ENCODE measurements at places on chromosomes 1 and 21.
A peak's percentile ranks its signal among the peaks of the same experiment; 100 is the strongest.

DNA sequence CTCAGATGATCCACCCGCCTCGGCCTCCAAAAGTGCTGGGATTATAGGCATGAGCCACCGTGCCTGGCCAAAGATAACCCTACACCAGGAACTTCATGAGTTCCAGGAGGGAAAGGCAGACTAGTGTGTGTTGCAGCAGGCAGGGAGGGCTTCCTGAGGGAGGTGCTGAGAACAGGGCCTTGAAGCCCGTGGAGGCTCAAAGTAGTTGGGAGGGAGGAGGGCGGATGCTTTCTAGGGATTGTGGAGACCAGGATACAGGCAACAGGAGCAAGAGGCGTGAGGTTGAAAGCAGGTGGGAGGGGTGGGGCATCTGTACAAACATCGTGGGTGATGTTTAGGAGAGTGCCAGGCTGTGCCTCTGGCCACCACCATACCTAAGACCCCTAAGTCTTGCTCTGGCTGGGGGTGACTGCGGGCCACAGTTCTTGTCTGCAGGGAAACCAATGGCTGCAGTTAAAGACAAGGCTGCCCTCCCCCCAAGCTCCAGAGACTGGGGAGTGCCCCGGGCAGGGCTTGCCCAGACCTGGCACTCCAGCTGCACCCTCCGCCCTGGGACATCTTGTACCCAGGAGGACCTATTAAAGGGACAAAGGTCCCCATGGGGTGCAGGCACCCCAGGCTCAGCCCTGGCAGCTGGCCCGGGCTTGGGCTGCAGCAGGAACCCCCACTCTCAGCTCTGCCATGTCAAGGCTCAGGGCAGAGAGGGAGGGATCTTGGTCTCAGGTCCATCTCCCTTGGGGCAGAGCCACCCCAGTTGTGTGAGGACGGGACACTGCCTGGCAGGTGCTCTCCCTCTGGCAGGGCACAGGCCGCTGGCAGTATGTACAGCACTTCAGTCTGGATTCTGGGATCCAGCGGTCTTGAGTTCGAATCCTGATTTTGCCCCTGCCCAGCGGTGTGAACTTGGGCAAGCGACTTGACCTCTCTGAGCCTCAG, 22.1 kb upstream of the CASZ1 start:
- DNase-seq = no peak

DNA sequence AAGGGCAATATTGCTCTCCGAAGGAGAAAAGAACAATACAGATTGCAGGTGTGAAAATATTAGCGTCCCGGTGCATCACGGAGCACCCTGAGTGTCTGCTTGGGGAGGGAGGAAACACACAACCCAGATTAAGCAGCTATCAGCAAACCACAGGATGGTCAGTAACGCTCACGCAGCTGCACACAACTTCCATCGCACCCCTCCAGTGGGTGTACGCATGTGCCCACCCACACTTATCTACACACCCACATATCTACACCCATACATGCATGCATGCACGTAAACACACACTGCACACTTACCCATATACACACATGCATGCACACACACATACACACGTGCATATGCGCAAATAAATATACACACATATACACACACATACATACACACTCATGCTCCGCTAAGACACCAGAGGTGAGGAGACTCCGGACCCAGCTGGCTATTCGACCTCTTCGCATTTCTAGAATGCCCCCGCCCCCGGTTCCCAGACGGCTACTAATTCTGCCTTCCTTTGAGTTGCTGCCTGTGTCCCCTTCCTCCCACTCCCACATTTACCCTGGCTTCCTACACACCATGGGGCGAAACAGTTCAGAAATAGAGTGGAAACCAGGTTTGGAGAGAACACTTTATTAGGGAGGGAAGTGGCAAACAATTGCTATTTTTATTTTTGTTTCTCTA, 26.2 kb downstream of the ITPKB start:
- DNase-seq = peak; percentile 84

GRCh38 chr1:61428146-61428545, 296.8 kb downstream of the TM2D1 start:
- no peak for DNase-seq

GRCh38 chr1:67612788-67613241, 72.2 kb upstream of the GADD45A start:
- DNase-seq = no peak

DNA sequence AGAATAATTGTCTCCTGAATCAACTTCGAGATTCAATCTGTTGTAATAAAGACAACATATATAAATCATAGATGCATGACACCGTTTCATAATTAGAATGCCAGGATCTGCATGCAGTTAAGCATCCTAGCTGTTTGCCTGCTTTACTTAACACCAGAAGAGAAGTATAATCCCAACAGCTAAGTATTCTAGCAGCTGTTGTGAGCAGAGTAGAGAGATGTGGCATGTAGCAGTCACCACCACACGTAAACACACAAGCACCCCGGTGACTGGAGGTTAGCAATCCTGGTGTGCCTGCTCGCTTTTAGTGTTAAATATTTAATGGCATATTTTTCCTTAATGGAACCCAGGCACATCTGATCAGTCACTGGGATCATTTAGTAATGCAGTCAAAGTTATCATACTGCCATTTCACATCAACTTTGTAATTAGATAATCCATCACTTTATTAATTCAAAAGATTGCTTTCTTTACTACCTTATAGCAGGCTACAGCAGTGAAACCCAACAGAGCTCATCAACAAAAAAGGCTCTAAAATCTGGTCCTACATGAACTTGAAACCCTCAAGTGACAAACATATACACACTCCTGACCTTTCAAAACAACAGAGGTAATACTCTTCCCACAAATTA, 187.9 kb downstream of the SMYD3 start:
- DNase-seq = no peak

DNA sequence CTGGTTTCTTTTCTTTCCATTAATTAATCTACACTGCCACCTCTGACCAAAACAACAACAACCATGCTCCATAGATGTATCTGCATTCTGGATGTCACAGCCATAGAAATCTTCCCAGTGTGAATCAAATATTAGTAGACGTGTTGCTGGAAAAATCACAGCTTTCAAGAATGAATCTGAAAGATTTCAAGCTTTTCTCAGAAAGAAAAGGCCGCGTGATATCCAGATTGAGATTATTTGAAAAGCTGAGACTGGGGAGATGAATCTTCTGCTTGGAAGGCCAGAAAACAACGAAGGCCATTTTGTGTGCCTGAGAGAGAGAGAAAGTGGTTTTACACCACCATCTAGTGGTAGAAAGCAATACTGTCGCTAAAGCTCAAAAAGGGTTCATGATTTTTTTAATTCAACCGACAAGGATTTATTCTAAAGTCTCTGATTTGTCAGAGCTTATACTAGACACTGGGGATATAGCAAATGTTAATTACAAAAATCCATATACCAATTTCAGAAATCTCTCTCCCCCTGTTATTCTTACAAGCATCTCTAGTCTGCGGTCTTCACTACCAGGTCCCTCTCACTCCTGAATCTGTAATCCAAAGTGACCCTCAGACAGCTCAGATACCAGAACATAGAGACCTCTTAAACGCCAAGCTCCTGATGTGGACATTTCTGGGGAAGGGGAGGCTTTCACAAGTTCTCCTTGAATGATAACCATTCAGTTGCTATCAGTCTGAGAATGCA, 87.5 kb upstream of the SGIP1 start:
- peak; percentile 83 for DNase-seq

GRCh38 chr1:15975358-15975804, 520 bp downstream of the ZBTB17 start:
- peak; percentile 78 for DNase-seq

- peak; percentile 42 for DNase-seq
Measured at GRCh38 chr21:46666941-46667740, 31.7 kb downstream of the PRMT2 start.

DNA sequence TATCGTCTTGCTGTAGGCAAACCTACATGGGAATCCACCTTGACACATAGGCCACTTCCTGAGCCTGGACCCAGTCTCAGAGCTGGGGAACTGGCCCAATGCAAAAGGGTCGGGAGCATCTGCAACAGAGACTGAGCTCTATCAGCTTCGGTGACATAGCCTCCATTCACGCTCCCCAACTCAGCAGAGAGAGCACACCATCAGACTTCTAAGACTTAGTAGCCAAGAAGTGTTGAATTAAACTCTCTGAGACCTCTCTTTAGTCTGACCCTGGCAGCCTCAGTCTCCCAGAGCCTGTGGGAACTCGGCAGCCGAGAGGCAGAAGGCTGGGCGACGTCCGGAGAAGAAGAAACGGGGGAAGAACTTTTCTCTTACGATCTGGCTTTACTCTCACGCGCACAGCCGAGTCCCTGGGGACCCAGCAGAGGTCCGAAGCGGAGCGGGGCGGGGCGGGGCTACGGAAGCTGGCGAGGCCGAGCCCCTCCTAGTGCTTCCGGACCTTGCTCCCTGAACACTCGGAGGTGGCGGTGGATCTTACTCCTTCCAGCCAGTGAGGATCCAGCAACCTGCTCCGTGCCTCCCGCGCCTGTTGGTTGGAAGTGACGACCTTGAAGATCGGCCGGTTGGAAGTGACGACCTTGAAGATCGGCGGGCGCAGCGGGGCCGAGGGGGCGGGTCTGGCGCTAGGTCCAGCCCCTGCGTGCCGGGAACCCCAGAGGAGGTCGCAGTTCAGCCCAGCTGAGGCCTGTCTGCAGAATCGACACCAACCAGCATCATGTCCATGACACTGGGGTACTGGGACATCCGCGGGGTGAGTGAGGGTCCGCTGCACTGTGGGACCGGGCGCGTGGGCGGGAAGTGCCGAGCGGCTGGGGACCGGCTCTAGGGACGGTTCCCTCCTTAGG, at the start of gene GSTM4:
Gene GSTM4, plus strand, starts transcription at position 485 of the 905 bp plus-strand sequence. Its CDS starts 291 bp downstream, at position 776.
- DNase-seq = peak; percentile 85

DNA sequence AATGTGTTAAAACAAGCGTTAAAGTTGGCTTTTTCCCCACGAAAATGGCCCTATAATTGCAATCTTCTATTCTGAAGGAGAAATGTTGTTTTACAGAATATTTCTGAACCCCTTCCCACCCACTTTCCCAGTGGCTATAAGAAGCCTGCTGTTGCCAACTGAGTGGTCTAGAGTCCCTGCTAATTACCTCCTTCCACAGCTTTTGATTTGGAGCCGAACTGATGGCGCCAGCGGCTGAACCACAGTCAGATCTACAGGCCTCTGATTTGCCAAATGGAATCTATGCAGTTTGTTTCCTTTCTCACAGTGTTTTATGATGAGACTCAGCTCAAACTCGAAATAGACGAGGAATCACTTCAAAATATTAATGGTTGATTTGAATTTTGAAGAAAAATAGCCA, 76.0 kb upstream of the C1orf105 start:
- no peak for DNase-seq

DNA sequence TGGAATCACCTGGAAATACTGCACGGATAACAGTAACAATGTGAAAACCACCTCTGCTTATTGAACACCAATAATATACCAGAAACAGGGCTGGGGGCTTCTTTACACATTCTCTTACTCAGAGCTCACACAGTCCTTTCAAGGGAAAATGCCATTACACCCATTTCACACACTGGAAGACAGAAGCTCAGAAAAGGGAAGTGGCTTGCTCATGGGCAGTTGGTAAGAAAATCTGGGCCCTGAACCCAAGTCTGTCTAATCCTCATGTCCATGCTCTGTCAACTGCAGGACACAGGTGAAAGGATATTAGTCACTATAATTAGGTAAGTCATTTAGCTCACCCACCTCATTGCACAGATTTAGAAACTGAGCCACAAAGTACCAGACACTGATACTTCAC, 18.6 kb downstream of the C8A start:
- DNase-seq = no peak

- no peak for DNase-seq
Measured at GRCh38 chr1:11013160-11013531, 692 bp downstream of the TARDBP start.

DNA sequence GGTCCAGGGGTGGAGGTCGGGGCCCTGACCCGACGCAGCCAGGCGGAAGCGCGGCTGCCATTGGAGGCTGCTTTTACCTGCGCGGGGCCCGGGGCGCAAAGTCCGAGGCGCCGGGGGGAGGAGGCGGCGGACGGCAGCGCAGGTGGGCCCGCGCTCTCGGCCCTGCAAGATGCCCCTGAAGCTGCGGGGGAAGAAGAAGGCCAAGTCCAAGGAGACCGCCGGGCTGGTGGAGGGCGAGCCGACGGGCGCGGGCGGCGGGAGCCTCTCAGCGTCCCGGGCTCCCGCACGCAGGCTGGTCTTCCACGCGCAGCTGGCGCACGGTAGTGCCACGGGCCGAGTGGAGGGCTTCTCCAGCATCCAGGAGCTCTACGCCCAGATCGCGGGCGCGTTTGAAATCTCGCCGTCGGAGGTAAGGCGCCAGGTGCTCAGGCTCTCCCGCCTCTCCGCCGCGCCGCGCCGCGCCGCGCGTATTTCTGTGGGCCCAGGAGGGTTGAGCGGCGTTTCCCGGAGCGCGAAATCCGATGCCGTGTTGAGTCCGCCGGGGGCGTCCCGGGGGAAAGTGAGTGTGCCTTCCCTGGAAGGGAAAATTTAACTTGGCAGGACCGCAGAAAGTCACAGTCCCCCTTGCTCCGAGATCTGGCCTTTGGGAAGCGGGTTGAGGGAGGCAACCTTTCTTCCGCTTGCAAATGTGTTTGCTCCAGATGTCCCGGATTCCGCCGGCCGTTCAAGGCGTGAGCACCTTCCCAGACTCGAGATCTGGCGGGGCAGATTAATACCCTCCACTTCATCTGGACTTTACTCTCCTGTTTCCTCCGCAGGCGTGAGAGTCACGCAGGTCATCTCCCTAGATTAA, at the start of gene GIPC2:
Gene GIPC2, plus strand, starts transcription at position 41 of the 853 bp plus-strand sequence. Its CDS starts 129 bp downstream, at position 170.
- DNase-seq = peak; percentile 45

DNA sequence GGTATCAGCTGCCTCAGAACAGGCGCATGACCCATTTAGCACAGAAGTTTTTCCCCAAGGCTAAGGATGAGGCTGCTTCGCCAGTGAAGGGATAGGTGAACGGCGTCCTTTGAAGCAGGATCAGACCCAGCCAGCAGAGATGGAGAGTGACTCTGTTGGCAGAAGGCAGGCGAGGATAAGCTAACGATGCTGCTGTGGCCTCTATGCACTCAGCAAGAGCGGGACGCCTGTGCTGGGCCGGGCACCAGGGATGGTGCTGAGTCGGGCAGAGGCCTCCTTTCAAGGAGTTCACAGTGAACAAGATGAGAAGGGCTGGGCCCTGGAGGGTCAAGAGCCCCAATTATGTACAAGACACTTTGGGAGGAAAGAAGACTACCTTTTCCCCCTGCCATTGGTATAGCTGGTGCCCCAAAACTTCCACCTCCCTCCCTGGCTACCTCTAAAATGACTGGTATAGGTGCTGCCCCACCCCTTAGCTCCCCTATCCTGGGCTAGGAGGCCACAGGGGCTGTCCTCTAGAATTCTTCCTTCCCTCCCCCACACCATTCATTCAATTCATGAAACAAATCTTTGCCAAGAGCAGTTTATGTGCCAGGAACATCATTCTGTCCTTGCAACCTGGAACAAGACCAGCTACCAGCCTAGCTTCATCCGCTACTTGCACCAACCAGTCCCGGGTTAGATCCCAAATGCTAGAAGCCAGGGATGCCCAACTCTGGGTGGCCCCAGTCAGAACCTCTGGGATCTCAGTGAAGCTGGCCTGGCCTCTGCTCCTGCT, 7.5 kb downstream of the XKR8 start:
- DNase-seq = no peak

GRCh38 chr21:46604975-46605766, at the start of gene S100B:
Gene S100B, minus strand, starts transcription at chr21:46605082. Its CDS starts 2,667 bp downstream, at chr21:46602415.
- DNase-seq = peak; percentile 11

DNA sequence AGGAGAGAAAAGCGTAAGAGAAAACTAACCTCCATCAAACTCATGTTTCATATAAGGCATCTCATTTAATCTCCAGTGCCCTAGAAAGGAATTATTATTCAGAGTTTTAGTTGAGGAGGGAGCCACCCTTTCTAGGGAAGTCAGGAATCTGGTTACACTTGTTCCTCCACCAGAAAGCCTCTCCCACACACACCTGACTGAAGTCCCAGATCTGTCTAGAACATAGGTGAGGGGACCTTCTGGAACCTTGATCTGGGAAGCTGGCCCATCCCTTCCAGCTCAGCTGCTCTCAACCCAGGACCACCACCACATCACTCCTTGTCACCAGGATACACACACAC, 1.9 kb upstream of the DENND2D start:
- DNase-seq = no peak
